ENCODE measurements at places on chromosomes 4 and X. TPM values are rescaled to one million over a fixed set of nuclear protein-coding genes. Genes with fewer than 3 reads are reported as not detected.

ERCC6L gene
- total RNA-seq, result 0.22 TPM

SEPSECS gene
- total RNA-seq, result 13.4 TPM

SCRG1 gene
- 0.41 TPM for total RNA-seq

CNGA1 gene
- 5.4 TPM for total RNA-seq

TCEAL7 gene
- total RNA-seq, result 2.2 TPM

TKTL2 gene
- 0.22 TPM for total RNA-seq

RASL11B gene
- total RNA-seq, result 0.76 TPM

PRR32 gene
- not detected for total RNA-seq

PORCN gene
- total RNA-seq, result 3.9 TPM

ASMT gene
- 0.35 TPM for total RNA-seq

HPGD gene
- 237 TPM for total RNA-seq

CXorf49 gene
- total RNA-seq, result not detected

ARR3 gene
- not detected for total RNA-seq

SPIN2A gene
- 1.2 TPM for total RNA-seq

DAPP1 gene
- total RNA-seq, result 4.6 TPM

AMER1 gene
- 2.9 TPM for total RNA-seq

CDKL2 gene
- 2.3 TPM for total RNA-seq

UGT2B11 gene
- 0.13 TPM for total RNA-seq

Data from mucosa of descending colon (tissue), 3 donors.